ENCODE measurements at places on chromosomes 4 and X.

DNA sequence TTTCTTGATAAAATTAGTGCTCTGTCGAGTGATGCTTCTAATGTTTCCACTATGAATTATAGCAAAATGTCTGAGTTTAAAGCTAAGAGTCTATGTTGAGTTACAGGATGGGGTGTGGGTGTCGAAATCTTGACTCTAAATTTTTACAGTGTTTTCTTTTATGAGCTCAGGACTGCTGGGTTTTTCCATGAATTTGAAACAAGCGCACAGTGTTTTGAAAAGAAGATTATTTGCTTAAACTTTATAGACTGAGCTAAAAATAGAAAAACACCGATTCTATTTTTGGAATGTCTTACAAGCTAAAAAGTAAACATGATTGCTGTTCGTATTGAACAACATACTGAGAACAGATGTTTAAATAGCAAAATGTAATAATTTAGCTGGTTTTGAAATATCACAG lies 7.5 kb downstream of the PTTG2 start:
- H3K27me3 ChIP-seq, result peaks cover 4% of the 10 kb centered on the region
- no peaks in the 10 kb centered on the region for H3K36me3 ChIP-seq
- no peaks in the 10 kb centered on the region for H3K4me1 ChIP-seq

- no peaks in the 10 kb centered on the region for H3K27me3 ChIP-seq
- no peak for DNase-seq
- peak overlapping the region; percentile 85 for H3K27ac ChIP-seq
- H3K4me3 ChIP-seq, result peak overlapping the region; percentile 27
- peaks cover 100% of the 10 kb centered on the region for H3K4me1 ChIP-seq
Observed at GRCh38 chr4:38670939-38671591, 7.1 kb downstream of the KLF3 start.

- H3K4me3 ChIP-seq, result no peak overlapping the region
- DNase-seq, result peak; percentile 46
- no peaks in the 10 kb centered on the region for H3K36me3 ChIP-seq
- H3K27ac ChIP-seq, result no peak overlapping the region
- peaks cover 48% of the 10 kb centered on the region for H3K4me1 ChIP-seq
Observed at GRCh38 chrX:40474205-40474626, 106.6 kb upstream of the ATP6AP2 start.

DNA sequence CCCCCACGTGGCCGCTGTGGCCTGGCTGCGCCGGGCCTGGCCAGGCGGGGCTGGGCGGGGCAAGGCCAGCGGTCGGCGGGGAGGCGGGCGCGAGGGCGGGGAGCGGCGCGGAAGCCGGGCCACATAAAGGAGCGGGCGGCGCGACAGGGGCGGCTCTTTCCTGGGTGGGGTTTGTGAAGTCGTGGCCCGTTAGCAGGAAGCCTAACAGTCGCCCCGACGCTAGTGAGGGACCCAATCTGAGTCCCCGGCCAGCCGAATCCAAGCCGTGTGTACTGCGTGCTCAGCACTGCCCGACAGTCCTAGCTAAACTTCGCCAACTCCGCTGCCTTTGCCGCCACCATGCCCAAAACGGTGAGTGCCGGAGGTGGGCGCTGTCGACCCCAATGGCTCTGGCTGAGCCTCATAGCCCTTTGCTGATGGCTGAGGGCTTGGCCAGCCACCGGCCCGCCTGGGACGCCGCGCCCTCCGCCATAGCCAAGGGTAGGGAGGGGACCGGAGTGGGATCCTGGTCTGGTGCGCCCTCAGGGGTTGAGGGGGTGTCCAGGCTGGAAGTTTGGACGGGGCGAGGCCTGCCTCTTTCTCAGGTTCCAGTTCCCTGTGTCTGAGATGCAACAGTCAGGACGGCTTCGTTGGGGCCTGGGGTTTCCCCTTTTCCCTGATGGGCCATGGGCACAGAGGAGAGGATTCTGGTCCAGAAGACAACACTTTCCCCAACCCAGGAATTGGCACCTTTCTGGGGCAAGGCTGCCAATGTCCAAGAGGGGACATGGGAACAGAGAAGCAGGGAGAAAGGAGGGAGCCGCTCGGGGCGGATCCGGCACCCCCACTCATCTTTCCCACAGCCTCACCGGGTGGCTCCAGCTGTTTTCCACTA lies at the start of gene MSN:
Gene MSN (plus strand): TSS at position 152 of the 874 bp plus-strand sequence. CDS start 188 bp downstream, at position 340.
- peak; percentile 67 for DNase-seq
- H3K27me3 ChIP-seq, result no peaks in the 10 kb centered on the region
- H3K4me3 ChIP-seq, result peak within 1 kb of the TSS; percentile 88
- H3K27ac ChIP-seq, result peak within 1 kb of the TSS; percentile 99
- H3K36me3 ChIP-seq, result peaks cover 11% of the 10 kb centered on the region

- H3K4me1 ChIP-seq, result peaks cover 6% of the 10 kb centered on the region
- no peaks in the 10 kb centered on the region for H3K36me3 ChIP-seq
Observed at GRCh38 chr4:172982151-172982590, 186.4 kb upstream of the GALNT7 start.

GRCh38 chr4:107736924-107737448 lies 17.0 kb upstream of the PAPSS1 start:
- H3K36me3 ChIP-seq, result no peaks in the 10 kb centered on the region
- H3K4me1 ChIP-seq, result peaks cover 54% of the 10 kb centered on the region
- peak; percentile 69 for DNase-seq
- no peak overlapping the region for H3K27ac ChIP-seq
- H3K27me3 ChIP-seq, result peaks cover 2% of the 10 kb centered on the region

DNA sequence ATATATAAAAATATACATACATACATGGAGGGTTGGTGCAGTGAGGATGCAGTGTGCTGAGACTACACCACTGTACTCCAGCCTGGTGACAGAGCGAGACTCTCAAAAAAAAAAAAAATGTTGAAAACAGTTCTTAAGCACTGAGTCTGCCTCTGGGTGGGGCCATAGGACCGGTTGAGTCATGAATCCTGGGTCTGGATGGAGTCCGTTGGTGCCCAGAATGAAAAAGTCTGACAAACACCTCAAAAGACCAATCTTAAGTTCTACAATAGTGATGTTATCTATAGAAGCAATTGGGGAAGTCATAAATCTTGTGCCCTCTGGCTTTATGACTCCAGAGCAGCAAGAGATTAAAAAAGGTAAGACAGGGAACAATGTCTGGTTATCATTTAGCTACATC lies 70.4 kb downstream of the FGFBP1 start:
- H3K4me3 ChIP-seq, result no peak overlapping the region
- H3K27ac ChIP-seq, result no peak overlapping the region
- no peak for DNase-seq
- H3K27me3 ChIP-seq, result peaks cover 2% of the 10 kb centered on the region
- no peaks in the 10 kb centered on the region for H3K36me3 ChIP-seq

GRCh38 chrX:87518504-87518903 lies 902 bp downstream of the KLHL4 start:
- H3K36me3 ChIP-seq, result peaks cover 4% of the 10 kb centered on the region
- no peak overlapping the region for H3K27ac ChIP-seq
- H3K4me1 ChIP-seq, result peaks cover 35% of the 10 kb centered on the region
- peaks cover 10% of the 10 kb centered on the region for H3K27me3 ChIP-seq

DNA sequence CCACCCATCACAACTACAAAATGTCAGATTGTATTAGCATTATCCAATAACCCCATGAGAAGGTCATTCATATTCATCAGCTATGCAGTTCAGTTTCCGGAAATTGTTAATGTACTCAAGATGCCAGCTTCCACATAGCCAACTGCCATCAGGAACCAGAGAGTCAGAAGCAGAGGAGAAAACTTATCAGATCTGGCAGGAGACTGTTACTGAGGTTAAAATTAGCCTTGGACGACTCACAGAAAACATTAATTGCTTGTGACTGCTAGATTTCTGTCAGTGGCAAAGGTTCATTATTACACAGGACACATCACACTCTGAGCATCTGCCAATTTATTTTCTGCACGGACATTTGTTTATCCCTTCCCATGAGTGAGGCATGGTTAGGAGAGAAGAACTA lies 352.8 kb downstream of the DHRSX start:
- no peaks in the 10 kb centered on the region for H3K27me3 ChIP-seq
- DNase-seq, result no peak
- peaks cover 5% of the 10 kb centered on the region for H3K4me1 ChIP-seq
- peaks cover 18% of the 10 kb centered on the region for H3K36me3 ChIP-seq
- no peak overlapping the region for H3K27ac ChIP-seq
